Stimulated activated CD4-positive, alpha-beta T cell treated with anti-CD3 and anti-CD28 coated beads, Interleukin-15, amount 100 ng/mL, for 48 hours (primary cell): ENCODE measurements at places on chromosomes 16 and 17.
A peak's percentile ranks its signal among the peaks of the same experiment; 100 is the strongest.

DNA sequence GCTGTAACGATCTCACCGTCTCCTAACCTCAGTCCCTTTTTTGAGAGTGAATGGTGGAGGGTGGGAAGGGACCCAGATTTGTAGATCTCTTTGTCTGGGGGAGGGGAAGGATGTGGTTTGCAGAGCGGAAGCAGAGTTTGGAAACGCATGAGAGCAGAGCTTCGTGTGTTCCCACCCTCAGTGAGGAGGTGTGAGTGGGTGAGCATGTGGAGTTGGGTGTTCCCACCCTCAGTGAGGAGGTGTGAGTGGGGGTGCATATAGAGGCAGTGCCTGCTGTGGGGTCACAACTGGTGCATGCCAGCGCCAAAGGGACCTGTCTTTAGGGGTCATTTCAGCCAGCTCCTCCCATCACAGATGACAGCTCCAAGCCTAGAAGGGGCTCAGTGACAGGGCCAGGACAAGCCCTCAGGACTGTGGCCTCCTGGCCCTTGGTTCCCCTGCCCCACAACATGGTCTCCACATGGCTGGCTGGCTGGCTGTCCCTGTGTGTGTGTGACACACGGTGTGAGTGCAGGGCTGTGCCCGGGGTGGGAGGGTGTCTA, 1.8 kb upstream of the CISD3 start:
- DNase-seq = peak; percentile 42

- no peak for DNase-seq
These were observed 252.9 kb downstream of the KATNIP start for GRCh38 chr16:27802664-27803439.

- no peak for DNase-seq
These were observed 30.0 kb downstream of the FOXL1 start for GRCh38 chr16:86608301-86608747.

DNA sequence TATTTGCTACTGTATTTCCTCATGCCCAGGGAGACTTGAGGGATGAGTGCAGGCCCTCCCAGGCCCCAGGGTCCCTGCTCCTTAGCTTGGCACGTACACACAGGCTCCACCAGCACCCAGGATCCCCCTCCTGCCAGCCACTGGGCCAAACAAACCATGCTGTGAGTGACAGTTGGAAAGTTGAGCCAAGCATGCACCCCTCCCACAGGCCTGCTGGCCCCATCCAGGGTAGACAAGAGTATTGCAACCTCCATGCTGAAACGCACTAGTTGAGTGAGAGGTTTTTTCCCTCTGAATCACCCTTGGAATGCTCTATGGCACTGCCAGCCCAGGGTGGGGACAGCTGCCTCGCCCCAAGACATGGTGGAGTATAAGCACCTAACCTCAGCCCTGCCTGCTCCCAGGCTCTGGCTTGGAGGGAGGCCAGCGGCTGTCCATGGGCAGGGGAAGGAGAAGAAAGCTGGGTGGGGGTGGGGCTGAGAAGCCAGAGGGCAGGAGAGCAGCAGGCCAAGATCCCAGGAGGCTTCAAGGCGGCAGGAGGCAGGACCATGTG, 49.6 kb downstream of the PITPNM3 start:
- DNase-seq = no peak

GRCh38 chr16:71537643-71538042, 11.4 kb downstream of the CHST4 start:
- DNase-seq = peak; percentile 3

DNA sequence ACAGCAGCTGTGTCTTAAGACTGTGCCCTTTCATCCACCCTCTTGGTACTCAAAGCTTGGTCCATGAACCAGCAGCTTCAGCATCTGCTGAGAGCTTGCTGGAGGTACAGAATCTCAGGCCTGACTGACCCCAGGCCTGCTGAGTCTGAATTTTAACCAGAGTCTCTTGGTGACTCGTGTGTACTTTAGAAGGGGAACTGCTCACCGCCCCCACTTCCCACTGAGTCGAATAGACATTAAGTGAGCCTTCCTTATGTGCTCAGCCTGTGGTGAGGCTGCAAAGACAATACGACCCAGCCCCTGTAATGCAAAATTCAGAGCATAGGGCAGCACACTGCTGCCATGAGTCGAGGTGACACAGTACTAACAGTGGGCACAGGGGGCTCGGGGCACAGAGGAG, 662.8 kb downstream of the WWOX start:
- DNase-seq = no peak

DNA sequence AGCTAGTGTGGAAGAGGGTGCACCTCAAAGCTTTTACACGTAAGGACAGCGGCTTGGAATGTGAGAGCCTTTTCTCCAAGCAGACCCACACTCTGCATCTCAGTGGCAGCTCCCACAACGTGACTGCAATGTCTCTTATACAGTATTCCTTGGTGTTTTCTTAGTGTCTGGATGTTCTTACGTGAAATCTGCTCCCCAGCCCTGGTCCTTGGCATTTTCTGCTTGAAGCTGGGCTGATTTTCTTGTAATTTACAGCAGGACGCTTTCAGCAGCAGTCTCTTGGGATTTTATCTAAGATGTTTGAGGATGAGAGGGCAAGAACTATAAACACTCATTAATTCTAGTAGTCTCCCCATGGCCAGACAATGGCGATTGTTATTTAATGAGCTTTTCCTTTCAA, 12.1 kb upstream of the POLR3E start:
- no peak for DNase-seq

DNA sequence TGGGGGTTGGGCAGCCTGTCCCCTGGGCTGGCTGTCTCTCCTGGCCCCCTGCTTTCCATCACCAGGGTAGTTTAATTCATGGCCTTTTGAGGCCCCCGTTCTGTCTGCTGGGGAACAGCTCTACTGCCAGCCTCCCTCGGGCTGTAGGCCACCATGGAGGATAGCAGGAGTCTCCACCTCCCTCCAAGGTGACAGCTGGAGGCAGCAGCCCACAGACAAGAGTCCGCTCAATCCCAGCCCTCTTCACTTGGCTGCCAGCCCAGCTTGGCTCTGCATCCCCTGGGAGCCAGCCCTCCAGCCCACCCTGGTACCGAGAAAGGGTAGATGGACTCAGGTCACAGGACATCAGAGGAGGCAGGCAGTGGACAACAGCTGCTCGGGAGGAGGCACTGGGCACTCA, 194.6 kb upstream of the SDK2 start:
- no peak for DNase-seq

- no peak for DNase-seq
These were observed 885 bp downstream of the ZNF207 start for GRCh38 chr17:32350666-32351418.

GRCh38 chr17:83110735-83111134, 31.3 kb downstream of the METRNL start:
- DNase-seq = no peak

DNA sequence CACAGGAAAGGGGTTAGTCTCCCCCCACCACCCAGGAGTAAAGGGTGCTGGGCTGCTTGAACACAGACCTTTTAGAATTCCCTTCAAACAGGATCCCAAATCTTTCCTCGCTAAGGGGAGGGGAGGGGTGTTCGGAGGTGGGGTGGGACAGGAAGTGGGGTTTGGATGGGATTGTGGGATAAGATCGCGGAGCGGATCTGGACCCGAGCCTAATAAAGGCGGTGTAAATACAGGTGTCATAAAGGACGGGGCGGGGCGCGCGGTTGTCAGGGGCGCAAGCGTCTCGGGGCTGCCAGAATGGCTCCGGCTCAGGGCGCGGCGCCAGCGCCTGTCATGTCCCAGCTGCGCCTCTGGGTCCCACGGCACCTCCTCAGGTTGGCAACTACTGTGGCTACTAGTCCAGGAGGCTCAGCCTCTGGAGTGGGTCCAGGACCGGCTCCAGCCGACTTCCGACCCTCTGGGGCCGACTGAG, 59.8 kb upstream of the FBXO47 start:
- no peak for DNase-seq

DNA sequence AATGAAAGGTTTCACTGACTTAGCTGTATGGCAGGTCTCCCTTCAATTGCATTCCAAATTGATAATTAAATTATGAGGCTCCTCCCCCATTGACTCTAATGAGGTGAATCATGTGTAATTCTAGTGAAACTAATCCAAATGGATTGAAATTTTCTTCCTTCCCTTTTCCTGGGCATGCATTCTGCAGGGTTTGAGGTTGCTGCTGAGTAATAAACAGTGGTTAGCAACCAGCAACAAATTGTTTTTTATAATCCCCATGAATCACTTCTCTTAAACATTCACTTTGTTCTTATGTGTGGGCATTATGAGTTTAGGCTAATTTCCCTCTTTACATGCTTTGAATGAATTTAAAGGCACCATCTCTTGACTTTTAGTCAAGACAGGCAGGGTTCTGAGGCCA, 43.4 kb downstream of the MYOCD start:
- DNase-seq = no peak

GRCh38 chr16:57486858-57487834, 853 bp upstream of the DOK4 start:
- no peak for DNase-seq

DNA sequence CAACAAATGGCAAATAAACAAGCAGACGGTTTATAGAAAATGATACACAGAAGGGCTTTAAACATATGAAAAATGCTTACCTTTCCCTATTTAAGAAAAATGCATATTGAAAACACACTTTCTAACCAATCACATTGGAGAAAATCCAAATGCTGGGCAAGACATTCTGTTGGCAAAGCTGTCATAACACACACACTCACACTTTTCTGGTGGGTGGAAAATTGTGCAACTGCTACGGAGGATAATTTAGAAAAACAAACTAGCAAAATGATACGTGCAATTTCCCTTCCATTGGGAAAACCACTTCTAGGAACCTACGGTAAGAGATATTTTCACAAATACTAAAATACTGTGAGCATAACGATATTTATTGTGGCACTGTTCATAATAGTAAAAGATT, 9.8 kb upstream of the MYH3 start:
- DNase-seq = no peak

DNA sequence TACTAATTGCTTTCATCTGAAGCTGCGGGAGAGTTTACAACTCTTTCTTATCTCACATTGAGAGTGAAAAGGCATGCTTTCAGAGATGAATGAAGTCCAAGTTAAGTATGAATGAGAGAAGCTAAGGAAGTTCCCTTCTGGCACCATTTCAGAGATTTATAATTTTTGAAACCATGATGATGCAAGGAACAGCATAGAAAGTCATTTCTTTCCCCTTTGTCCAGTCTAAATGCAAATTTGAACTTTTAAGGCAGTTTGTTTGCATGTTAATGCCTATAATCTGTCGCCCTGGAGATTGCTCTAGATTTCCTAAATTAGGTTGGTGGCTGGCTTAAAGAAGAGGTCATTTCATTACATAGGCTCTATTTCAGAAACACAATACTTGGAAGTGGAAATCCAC, 594.8 kb upstream of the GOT2 start:
- DNase-seq = no peak

DNA sequence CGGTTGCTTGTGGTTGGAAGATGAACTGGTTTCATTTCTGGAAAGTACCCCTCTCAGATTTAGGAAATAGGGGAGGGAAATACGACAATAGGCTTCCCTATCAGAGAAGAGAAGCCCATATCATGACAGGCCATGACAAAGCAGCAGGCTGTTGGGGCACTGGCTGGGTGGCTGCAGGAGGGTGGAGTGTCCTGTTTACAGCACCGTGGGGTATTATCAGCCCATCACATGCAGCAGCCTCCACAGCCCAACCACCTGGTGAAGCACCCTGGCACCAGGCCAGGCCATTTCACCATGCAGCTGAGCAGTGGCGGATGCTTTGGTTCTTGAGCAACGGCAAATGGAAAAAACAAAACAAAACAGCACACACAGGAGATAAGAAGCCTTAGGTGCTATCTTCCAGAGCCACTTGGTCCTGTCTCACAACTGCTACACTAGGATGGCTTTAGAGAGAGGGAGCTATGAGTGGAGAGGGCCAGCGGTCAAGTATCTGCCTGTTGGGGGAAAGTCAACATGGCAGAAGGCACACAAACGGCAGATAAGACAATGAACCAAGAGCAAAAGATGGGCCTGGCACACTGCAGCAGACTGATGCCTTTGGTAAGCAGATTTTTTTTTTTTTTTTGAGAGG, 24.2 kb downstream of the FAM117A start:
- DNase-seq = peak; percentile 66

DNA sequence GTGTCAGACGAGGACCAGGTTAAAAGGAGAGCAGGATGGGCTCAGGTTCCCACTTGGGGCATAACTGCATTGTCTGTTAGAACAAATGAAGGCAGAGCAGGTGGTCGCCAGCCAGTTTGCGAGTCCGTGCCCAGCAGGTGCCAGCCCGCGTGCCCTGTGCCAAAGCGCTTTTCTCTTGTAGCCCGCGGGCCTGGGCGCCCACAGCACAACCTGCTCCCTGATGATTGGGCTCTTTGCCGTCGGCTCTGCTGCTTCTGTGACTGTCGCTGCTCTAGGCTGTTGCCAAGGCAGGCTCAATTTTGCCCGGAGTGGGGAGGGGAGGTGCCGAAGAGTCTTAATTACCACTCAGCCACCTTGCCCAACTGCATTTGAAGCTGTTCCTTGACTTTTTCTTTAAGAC, 21.1 kb downstream of the KNOP1 start:
- no peak for DNase-seq

DNA sequence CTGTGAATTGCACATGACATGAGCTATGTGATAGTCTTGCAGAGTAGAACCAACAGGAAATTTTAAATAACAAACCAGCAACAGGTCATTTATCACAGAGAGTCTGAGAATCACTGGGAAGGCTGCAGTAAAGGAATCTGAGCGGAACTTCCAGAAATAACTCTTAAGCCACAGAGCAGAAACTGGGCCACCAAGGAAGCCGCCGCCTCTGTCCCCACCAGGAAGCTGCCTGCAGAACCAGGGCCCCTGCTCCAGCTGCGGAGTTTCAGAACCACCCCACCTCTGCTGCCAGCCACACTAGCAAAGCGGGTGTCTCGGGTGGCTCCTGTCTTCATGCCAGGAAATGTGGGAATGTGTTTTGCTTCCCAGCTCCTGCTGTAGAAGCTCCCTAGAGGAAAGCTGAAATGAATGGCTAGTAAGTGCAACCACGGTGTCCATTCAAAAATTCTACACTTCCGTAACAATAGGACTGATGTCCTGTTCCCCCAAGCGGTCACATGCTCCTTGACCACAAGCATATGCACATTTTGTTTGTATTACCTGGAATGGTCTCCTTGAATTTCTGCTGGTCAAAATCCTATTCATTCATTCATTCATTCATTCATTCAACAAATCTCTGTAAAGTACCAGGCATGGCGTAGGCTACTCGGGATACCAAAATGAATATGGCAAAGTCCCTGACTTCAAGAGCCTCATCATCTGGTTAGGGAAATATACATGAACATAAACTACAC, 7.7 kb upstream of the ITPRIPL2 start:
- DNase-seq = no peak

- DNase-seq = no peak
These were observed 870 bp upstream of the ITGA3 start for GRCh38 chr17:50055055-50055425.

GRCh38 chr16:52476111-52476510, 70.8 kb downstream of the TOX3 start:
- no peak for DNase-seq

- DNase-seq = peak; percentile 62
These were observed 517 bp downstream of the RUNDC1 start for GRCh38 chr17:42980766-42981397.

GRCh38 chr17:56985371-56986162, 7.6 kb downstream of the SCPEP1 start:
- DNase-seq = no peak

- peak; percentile 47 for DNase-seq
These were observed at the start of gene CD7 for GRCh38 chr17:82317394-82318168. Gene CD7, minus strand, starts transcription at chr17:82317608. Its CDS starts 113 bp downstream, at chr17:82317495.

- no peak for DNase-seq
These were observed 153.4 kb downstream of the AXIN2 start for GRCh38 chr17:65408050-65408449.
